ENCODE measurements at places on chromosomes 3 and 15. TPM values are rescaled to one million over a fixed set of nuclear protein-coding genes. Genes with fewer than 3 reads are reported as not detected.

SLC25A20 gene
- polyA plus RNA-seq, result 17.9 TPM

EID1 gene
- 158 TPM for polyA plus RNA-seq

TAGLN3 gene
- 1.0 TPM for polyA plus RNA-seq

SFMBT1 gene
- polyA plus RNA-seq, result 2.7 TPM

LRRC31 gene
- 14.2 TPM for polyA plus RNA-seq

TMEM45A gene
- polyA plus RNA-seq, result 8.7 TPM

SYNPR gene
- not detected for polyA plus RNA-seq

GATM gene
- 52.8 TPM for polyA plus RNA-seq

SLC28A1 gene
- not detected for polyA plus RNA-seq

OR5AC2 gene
- not detected for polyA plus RNA-seq

GRAMD1C gene
- polyA plus RNA-seq, result 3.9 TPM

NEDD4 gene
- 2.9 TPM for polyA plus RNA-seq

MCTP2 gene
- 5.9 TPM for polyA plus RNA-seq

SCAANT1 gene
- polyA plus RNA-seq, result not detected

Measured in stomach (tissue), 19 donors.